ENCODE measurements at places on chromosomes 16 and 17.

- DNase-seq, result no peak
Measured at GRCh38 chr16:63578791-63579190, 1542.6 kb upstream of the CDH8 start.

- DNase-seq, result no peak
Measured at GRCh38 chr17:11561281-11561680, 37.0 kb upstream of the DNAH9 start.

DNA sequence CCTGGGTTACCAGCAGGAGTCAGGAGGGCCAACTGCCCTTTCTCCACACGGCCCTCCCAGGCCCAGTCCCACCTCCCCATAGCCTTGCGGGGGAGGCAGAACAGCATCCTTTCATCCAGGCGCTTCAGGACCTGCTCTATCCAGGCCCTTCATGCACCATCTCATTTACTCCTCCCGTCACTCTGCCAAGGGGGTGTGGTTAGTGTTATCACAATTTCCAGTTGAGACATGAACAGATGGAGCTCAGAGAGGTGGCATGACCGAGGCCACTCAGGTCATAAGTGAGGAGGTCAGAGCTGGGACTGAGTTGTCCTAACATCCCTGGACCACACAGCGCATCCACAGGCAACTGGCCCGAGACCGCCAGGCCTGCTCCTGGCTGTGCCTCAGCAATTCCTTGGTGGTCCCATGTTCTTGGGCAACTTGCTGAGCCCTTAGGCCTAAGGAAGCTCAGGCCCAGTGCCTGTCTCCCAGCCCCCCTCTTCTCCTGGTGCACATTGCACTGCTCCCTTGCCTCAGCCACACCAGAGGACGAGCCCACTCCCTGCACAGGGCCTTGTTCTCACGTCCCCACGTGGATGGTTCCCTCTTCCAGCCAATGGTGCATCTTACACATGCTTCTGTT is 23.8 kb downstream of the C17orf100 start:
- no peak for DNase-seq

DNA sequence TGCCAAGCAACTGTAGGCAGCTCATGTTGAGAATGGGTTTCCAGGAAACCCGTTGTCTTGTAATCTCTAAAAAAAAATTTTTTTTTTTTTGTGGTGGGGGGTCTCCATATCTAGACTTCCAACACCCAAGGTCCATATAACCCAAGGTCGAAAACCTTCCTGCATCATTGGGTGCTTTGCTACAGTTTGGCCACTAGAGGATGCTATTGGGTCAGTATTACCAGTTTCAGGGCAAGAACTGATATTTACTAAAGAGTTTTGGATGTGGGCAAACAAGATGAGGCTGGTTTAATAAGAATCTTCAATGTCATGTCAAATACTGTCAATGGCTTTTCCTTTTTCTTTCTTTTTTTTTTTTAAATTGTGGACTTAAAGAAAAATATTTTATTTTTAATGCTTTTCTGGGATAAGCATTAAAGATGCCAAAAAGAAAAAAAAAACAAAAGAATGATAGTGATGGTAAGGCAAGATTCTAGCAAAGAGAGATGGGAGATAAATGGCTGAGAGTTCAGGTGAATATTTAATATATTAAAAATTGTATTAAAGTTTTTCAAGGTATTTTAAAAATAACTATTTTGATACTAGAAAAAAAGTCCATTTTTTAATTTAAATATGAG is 62.2 kb downstream of the DHRS7C start:
- DNase-seq, result peak; percentile 9

- no peak for DNase-seq
Measured at GRCh38 chr17:7167832-7168231, 11.3 kb downstream of the ASGR1 start.

DNA sequence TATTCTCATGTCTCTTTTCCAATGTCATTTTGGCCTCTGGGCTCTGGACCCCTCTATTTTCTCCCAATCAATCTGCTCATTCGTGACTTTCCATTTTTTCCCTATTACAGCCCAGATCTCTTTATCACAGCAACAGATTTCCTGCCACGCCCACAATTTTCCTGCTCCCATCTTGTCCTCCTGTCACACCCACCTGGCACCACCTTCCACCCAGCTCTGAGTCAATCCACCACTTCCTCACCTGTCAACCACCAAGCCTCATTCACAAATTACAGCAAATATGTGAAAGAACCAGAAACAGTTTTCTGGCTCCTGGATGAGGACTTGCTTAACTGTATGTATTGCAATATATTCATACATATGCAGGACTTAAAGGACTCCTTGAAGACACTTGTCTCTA is 311.3 kb downstream of the GRIN2A start:
- no peak for DNase-seq

DNA sequence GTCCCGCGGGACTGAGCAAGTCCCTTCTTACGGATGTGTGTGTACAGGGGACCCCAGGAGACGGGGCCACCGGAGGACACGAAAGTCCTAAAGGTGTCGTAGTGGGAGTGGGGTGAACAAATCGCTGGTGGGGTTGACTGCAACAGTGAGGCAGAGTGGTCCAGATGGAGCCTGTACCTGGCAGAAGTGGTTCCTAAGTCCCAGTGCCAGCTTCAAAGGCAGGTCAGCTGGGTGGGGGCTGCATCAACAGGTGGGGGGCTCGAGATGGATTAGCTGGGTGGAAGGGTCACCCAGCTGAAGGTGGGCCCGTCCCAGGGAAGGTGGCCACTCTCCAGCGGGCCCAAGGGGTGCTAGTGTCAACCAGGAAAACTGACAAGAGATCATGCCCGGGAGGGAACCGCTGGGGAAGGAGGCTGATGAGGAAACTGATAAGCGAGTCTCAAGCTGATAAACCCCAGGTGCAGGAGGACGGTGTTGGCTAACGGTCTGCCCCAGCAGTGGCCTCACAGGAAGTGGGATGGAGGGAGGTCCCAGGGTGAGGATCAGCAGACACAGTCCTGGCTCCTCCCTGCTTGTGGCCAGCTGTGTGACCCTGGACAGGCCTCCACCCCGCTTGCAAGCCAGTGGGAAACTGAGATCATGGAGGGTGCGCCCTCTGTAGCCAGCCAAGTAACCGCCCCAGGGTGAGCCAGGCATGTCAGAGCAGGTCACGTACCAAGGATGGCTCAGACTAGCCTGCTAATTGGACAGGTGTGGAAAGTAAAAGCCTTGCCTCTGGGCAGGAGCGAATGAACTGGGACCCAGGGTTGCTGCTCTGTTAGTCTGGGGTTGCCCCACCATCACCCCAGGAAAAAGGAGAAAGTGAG is 1.0 kb downstream of the ORAI3 start:
- peak; percentile 66 for DNase-seq

DNA sequence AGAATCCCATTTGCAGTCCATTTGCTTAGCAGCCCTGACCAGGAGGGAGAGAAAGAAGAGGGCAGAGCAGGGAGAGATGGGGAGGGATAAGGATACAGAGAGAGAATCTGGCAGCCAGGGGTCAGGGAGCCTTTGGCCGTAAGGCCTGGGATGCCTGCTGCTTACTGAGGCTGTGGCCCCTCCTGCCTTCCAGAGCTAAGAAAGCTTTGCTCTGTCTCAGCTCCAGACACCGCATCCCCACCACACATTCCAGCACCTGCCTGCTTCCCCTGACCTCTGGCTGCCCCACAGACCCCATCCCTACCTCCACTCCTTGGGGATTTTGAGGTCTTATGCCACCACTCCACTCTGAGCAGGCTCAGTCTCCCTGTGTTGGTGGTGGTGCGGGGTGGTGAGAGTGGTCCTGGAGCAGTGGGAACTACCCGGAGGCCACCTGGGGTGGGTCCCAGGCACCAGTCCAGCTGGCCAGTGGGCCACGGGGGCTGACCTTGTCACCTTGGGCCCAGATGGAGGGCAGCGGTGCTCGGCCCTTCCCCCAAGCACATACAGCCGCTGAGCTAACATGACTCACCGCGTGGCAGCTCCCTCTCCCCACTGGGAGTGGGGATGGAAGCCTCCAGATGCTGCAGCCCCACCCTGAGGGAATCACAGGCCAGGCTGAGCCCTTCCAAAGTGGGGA is 58.3 kb downstream of the RAI1 start:
- DNase-seq, result no peak

- DNase-seq, result no peak
Measured at GRCh38 chr16:57166951-57167350, 18.9 kb downstream of the PSME3IP1 start.

GRCh38 chr17:18362698-18363100 is 651 bp downstream of the SHMT1 start:
- peak; percentile 28 for DNase-seq

GRCh38 chr17:2033153-2033552 is 3.2 kb downstream of the DPH1 start:
- no peak for DNase-seq

GRCh38 chr16:62102588-62102987 is 66.3 kb upstream of the CDH8 start:
- DNase-seq, result no peak

DNA sequence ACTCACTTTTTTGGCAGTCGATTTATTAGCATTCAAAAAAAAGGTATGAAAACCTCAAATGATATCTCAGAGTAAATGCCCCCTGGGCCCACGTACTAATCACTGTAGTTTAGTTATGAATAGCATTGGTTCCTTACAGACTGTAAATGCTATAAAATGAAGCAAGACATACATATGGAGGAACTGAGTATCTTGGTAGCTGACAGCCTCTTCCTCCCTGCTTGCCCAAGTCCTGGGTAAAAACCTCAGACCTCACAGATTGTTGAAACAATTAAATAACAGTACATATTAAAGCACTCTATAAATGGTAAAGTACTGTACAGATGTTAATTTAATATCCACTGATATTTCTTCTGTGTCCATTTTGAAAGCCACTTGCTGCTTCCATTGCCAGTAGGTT is 33.2 kb upstream of the ABCC11 start:
- no peak for DNase-seq

DNA sequence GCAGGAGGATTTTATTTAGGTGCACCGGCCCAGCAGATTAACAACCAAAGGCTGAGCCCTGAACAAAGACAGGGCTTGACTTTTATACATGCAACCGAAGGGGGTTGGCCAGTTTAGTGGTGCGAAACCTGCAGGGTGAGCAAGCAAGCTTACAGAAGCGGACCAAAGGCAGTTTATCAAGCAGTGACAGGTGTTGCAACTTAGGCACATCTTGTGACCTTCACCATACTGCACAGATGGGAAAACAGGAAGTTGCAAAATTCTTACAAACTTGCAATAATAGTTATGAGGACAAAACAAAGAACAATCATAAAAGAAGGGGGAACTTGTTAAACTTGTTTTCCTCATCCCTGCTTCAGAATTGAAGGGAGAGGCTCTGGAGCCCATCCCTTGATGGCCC is 1265.1 kb downstream of the CDH8 start:
- no peak for DNase-seq
